Urothelium cell line (cell line): ENCODE measurements at places on chromosomes 7 and 10.

- DNase-seq = no peak
Measured at GRCh38 chr10:43396928-43397624, 11.9 kb downstream of the HNRNPF start.

- peak; percentile 25 for DNase-seq
Measured at GRCh38 chr7:140638173-140638791, 2.3 kb downstream of the DENND2A start.

GRCh38 chr10:4885162-4885561 lies 59.2 kb downstream of the AKR1E2 start:
- no peak for DNase-seq

GRCh38 chr10:71349406-71349805 lies 30.3 kb downstream of the SLC29A3 start:
- peak; percentile 70 for DNase-seq

DNA sequence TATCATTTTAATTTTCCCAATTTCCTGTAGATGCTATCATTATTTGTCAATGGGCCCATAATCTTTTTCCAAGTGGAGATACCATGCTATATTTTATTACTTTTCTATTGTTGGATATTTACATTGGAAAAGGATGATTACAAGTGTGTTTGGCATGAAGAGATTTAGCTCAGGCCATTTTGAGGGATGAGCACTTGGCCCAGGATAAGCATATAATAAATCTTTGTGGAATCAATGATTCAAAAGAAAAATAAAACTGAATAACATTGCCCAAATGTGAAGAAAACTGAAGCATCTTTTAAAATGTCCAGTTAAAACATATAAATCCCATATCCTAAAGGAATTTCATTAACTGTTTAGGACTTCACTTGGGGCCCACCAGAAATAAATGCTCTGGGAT lies 260.9 kb upstream of the BMPER start:
- DNase-seq = no peak

- DNase-seq = no peak
Measured at GRCh38 chr10:67385566-67385965, 310.4 kb downstream of the CTNNA3 start.

- no peak for DNase-seq
Measured at GRCh38 chr10:75379817-75380216, 21.7 kb downstream of the ZNF503 start.

GRCh38 chr7:69122953-69123352 lies 475.3 kb upstream of the AUTS2 start:
- DNase-seq = no peak

DNA sequence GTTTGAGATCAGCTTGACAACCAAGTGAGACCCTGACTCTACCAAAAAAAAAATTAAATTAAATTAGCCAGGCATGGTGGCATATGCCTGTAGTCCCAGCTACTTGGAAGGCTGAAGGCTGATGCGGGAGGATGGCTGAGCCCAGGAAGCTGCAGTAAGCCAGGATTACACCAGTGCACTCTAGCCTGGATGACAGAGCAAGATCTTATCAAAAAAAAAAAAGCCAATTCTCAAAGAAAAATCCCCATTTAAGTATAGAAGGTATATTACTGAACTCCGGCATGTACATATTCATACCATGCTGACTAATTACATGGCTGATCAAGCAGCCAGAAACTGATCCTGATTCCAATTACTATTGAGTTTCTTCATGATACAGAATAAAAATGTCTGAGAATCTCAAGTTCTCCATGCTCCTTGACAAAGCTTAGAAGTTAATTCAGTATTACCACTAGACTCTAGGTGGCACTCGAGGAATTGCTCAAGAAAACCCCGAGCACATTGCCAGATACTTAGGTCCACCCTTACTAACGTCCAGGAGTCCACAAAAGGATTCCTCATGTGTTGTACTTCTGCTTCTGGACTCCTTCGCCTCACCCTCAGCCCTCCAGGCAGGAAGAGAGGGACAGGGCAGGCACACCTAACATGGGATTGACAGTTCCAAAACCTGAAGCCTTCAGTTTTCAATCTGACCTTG lies 148.9 kb downstream of the PARD3 start:
- peak; percentile 70 for DNase-seq

- DNase-seq = no peak
Measured at GRCh38 chr10:68423522-68423921, 16.4 kb upstream of the RUFY2 start.

- no peak for DNase-seq
Measured at GRCh38 chr10:10477844-10478243, 539.8 kb upstream of the CELF2 start.

DNA sequence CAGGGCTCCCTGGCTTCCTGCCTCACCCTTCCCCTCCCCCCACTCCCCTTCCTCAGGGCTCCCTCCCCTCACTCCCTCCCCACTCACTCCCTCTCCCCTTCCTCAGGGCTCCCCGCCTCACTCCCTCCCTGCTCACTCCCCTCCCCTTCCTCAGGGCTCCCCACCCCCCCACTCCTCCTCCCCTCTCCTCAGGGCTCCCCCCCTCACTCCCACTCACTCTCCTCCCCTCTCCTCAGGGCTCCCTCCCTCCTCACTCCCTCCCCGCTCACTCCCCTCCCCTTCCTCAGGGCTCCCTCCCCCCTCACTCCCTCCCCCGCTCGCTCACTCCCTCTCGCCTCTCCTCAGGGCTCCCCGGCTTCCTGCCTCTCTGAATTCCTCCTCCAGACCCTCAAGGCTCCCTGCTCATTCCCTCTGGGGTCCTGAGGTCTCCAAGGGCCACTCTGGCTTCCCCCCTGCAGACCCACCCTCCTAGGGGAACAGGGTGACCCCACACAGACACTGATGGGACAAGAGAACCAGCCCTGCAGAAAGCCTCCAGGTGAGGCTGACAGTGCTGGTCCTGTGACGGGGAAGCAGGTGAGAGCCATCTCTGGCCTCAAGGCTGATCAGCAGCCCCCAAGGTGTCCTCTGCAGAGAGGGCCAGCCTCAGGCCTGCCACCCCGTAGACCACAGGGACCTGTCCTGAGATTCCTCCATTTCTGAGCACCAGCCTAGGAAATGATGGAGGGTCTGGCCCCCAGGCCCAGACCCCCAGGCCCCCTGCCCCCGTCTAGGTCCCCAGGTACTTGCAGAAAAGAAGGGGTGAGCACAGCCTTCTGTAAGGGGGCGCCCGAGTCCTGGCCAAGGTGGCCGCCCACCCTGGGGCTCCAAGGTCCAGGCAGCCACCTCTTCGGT lies 47.2 kb downstream of the PWWP2B start:
- DNase-seq = no peak

GRCh38 chr7:116812860-116813259 lies 49.5 kb upstream of the CAPZA2 start:
- DNase-seq = no peak

GRCh38 chr10:60433684-60434083 lies 44.0 kb upstream of the ANK3 start:
- no peak for DNase-seq

DNA sequence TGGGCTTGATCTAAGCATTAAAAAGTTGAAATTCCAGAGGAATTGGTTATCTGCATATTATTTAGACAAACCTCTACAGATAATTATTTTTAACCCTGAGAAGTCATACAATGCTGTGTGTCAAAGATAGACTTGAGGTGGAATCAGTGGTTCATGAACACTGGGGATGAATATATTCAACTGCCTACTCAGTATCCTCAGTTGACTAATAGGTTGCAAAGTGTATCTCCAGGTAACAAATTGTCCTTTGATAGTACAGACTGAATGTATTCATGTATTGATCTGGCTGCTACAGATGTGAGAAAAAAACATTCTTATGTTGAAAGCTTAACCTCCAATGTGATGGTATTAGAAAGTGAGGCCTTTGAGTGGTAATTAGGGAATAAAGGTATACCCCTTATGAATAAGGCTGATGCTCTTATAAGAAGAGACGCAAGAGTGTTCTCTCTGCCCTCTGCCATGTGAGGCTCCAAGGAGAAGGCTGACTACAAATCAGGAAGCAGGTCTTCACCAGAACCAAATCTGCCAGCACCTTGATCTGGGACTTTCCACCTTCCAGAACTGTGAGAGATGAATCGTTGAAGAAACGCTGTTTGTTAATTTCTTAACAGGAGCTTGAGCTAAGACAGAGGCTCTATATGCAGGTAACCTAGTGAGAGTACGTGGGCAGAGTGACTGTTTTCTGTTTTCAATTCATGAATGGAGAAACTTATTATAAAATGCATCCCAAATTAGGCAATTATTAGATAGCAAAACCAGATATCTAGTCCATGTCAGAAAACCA lies 7.5 kb downstream of the MRPL32 start:
- DNase-seq = no peak

DNA sequence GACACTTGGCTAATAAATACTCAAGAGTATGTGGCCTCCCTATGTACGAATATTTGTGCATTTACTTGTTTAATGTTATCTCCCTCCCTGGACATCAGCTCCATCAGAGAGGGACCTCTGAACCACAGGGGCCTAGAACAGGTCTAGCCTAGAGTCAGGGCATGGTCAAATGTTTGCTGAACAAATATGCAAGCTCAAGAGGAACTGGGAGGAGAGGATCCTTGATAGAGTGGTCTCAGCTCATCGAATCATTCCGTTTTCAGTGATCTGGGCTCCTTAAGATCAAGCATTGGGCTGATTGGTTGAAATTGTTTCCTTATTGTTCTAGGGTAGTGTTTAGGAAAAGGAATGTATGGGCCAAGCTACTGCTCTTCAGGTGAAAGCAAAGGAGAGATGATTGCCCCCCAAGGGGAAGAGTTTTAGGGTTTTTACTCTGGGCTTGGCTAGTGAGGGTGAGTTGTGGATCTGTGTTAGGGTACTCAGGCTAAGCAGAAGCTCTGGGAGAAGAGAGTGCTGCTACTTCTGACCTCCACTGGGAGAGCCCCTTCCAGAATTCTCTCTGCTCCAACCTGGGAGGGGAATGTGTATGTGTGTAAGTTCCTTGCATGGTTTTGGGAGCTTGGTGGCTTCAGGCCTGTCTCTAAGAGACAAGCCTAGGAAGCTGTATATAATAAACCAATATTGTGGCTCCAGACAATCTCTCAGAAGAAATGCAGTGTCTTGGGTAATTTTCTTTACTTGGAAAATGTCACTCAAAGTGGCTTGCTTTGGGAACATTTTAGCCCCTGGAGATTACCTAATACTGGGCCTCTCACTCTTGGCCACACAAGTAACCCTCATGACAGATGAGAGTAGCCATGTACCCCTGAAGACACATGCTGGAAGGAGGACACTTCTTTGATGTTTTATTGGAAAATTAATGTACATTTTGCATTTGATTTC lies 110.0 kb downstream of the EMX2 start:
- DNase-seq = peak; percentile 15

DNA sequence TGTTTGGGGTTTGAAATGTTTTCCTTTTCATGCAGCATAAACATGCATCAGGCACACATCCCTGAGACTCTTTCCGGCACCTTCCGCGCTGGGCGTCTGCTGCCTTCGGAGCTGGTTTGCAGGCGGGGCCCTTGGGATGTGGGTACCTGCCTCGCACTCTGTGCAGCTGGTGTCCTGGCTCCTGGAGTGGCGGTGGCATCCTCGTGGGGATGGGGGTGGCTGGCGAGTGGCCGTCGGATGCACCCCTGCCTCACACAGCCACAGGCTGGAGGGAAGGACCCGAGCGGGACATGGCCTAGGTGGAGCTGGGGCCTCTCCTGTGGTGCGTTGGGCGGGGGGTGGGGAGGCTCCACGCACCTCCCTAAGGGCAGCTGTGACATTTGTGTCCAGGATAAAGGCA lies 68.5 kb upstream of the ADGRA1 start:
- no peak for DNase-seq

- DNase-seq = no peak
Measured at GRCh38 chr10:79976999-79977398, 28.1 kb upstream of the SFTPD start.

DNA sequence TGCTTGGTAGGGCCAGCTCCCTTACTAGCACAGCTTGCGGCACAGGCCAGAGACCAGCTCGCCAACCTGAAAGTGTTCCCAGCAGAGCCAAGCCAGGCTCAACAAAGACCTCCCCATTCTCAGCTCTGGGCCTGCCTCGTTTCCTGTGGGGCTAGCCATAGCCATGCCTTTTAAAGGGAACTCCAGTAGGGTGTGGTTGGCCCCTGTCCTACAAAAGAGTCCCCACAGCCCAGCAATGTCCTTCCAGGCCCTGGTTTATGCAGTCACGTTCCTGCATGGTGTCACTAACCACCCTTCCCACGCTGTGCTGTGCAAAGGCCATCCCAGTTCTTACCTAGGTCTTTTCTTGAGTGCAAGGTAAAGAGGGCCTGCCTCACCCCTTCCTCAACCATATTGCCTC lies 87.8 kb upstream of the LRRC4 start:
- no peak for DNase-seq

DNA sequence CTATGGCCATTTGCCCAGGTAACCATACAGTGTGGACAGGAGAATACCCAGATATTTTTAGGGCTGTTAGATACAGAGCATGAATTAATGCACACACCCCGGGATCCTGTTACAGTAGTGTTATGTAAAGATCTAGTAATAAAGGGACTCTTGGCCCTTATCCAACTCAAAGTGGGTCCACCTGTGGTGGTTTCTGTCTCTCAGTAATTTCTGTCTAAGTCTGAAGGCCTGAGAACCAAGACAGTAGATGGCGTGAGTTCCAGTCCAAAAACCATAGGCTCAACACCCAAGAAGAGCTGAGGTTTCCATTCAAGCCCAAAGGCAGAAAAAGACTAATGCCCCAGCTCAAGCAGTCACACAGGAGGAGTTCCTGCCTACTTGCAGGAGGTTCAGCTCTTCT lies 277.7 kb downstream of the ZEB1 start:
- DNase-seq = no peak

- DNase-seq = no peak
Measured at GRCh38 chr10:105971460-105971859, 1193.0 kb downstream of the SORCS1 start.

DNA sequence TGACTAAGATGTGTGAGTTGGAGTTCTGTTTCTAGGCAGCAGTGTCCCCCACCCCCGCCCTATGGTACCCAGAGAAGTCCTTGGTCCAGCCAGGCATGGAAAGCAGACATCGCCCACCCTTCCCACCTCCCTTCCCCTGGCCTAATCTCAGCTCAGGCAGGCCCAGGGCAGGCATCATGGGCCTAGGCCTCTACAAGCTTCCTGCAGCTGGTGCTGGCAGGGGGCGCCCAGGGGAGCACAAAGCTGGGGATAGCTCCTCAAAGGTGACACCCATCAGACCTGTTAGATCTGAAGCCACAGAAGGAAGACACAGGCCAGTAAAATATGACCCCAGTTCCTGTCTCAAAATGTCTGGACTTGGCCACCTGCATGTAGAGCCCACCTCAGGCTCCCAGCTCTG lies 18.9 kb upstream of the UNC5B start:
- DNase-seq = no peak

GRCh38 chr10:5325076-5325475 lies 39.7 kb upstream of the UCN3 start:
- no peak for DNase-seq

GRCh38 chr10:101575091-101575490 lies 13.0 kb downstream of the POLL start:
- DNase-seq = no peak

GRCh38 chr7:134351424-134351823 lies 34.7 kb upstream of the SLC35B4 start:
- DNase-seq = no peak
